T47D (cell line): ENCODE measurements at places on chromosomes 13 and 19.

GRCh38 chr13:43936647-43937046 lies 56.9 kb downstream of the LACC1 start:
- no peak for DNase-seq

DNA sequence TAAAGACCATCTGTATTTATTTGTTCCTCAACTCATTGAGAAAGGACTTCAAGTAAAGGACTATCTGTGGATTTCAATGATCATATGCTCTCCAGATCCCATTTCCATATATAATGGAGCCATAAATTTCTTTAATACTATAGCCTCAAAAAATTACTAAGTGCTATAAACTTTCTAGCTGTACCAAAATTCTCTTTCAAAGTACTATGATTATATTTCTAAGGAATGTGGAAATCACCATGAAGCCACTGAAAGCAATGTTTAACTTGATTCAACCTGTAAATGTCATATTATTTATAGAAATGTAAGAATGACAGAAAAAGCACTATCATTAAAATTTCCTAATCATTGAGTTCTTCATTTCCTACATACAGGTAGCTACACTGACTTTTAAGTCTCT lies 20.7 kb downstream of the TBC1D4 start:
- no peak for DNase-seq

DNA sequence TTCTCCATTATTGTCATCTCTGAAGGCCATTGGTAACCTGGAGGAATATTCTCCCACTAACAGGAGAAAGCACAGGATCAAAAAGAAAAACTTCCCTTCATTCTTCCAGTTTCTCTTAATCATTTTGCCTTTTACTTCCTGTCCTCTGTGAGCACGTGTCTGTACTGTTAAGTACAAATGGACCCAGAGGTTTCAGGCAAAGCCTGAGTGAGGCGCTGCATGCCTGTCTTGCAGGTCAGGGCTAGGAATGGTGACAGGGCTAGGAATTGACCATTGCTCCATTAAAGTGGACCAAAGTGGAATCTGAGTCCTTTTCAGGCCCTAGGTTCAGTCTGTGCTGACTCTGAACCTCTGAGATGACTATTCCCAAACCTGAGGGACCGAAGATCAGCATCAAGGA lies 326.7 kb downstream of the SHISA2 start:
- DNase-seq, result no peak

GRCh38 chr19:4660181-4660791 lies 9.9 kb downstream of the MYDGF start:
- no peak for DNase-seq

GRCh38 chr13:51620165-51620983 lies 36.1 kb downstream of the WDFY2 start:
- DNase-seq, result no peak

GRCh38 chr19:42121036-42121621 lies 11.1 kb downstream of the POU2F2 start:
- DNase-seq, result no peak

GRCh38 chr19:1752009-1752756 lies 1.1 kb upstream of the ONECUT3 start:
- DNase-seq, result no peak

DNA sequence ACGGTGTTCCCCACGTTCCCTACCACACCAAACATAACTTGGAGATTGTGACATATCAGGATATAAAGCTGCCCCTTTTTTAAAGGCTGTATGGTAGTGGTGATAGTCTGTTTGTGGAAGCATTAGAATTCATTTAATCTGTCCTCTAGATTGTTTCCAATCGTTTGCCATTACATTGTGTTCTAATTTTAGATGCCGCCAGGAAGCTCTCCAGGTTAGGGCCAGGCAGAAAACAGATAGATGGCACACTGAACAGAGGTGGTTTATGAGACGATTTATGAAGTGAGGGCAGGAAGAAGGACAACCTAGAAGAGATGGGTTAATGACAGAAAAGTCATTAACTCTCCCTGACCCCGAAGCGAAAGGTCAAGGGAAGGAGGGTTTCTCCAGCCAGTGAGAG lies 30.0 kb downstream of the ARHGEF7 start:
- no peak for DNase-seq

- DNase-seq, result no peak
Measured at GRCh38 chr19:13043285-13043684, 48.0 kb downstream of the NFIX start.

- DNase-seq, result no peak
Measured at GRCh38 chr19:40416918-40417642, 3.9 kb upstream of the PRX start.

- no peak for DNase-seq
Measured at GRCh38 chr19:10898633-10899032, 27.3 kb downstream of the CARM1 start.

- no peak for DNase-seq
Measured at GRCh38 chr19:31378404-31378803, 29.2 kb upstream of the TSHZ3 start.

GRCh38 chr13:54185785-54186184 lies 1157.2 kb downstream of the OLFM4 start:
- DNase-seq, result peak; percentile 84

DNA sequence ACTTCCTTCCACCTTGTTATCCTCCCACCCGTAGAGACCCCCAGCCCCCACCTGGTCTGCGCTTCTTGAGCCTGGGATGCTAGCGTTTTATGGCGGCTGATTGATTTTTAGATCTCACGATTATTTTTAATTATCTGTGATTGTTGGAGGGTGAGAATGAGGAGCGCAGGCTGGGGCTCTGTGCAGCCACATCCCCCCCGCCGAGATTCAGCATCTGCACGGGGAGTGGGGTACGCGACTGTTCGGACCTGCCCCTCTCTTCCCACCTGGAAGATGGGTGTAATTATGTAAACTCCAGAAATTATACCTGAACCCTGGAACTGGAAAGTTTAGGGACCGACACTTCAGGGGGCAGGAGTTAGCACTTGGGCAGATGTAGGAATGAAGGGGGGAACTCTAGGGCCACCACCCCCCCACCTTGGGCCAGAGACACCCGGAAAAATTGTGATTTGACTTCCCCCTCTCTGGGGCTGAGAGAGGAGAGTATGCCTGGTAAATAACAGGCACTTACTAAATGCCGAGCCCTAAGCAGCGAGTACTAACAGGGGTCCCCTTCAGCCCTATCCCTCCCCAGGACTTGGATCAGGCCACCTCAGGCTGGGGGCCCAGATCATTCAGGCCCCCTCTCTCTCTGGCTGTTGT lies 1.8 kb upstream of the ONECUT3 start:
- no peak for DNase-seq

- peak; percentile 86 for DNase-seq
Measured at GRCh38 chr19:52492201-52492993, 35.1 kb upstream of the ZNF808 start.
